ENCODE measurements at places on chromosomes 3 and 15.

GRCh38 chr15:39587731-39588530, 7.1 kb downstream of the THBS1 start:
- DNase-seq: no peak

DNA sequence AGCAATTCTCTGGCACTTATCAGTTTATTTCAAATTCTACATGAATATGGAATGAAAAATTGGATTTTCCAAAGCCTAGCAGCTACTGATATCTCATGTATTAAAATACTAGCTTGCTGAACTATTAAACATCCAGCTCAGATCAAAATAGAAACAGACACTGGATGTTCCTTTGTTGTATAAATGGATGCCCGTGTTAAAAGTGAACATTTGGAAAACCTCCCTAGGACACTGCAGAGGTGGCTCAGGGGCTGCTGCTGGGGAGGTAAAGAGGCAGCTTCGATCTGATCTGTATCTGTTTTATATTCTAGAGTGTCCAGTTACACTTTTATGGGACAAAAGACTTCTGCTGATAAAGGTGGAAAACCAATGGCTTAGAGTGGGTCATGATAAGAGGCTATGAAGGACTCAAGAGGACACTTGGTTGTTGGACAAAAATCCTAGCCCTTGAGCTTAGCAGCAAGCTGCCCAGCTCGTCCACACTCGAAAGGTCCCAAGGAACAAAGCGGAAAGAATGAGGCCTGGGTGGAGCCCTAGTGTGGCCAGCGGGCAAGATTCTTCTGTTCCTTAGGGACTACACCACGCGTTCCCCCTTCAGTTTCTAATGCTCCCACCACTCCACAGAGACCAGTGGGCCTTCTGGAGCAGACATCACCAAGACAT, 9.9 kb downstream of the MESD start:
- no peak for DNase-seq

- peak; percentile 33 for DNase-seq
Observed at GRCh38 chr15:74604983-74605794, 10.4 kb upstream of the CLK3 start.

DNA sequence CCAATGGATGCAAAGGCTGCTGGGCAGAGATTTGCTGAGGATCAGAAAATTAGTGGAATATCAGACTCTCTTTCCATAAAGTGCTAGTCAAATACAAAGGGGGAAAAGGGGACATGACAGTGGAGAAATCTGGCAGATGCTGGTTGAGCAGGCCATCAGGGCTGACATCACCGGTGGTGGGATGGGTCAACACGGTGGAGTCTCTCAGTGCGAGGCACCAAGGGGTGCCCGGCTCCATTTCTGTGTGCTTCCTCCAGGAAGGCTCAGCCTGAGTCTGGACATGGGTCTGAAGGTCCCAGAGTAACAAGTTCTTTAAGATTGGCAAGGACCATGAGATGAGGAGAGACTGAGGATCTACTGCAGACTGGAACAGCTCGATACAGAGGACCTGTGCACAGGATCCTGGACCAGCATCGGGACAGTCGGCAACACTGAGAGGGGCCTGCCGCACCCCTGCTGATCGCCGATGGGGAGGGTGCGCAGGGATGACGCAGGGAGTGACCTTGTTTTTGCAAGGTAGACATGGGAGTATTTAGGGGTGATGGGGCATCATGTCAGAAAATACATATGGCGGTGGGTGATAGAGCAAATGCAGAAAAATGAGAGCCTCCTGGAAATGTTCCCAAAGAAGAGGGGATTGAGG, 92.7 kb downstream of the SEC22A start:
- DNase-seq: no peak

GRCh38 chr15:68778876-68779275, 41.8 kb downstream of the ANP32A start:
- DNase-seq: no peak

DNA sequence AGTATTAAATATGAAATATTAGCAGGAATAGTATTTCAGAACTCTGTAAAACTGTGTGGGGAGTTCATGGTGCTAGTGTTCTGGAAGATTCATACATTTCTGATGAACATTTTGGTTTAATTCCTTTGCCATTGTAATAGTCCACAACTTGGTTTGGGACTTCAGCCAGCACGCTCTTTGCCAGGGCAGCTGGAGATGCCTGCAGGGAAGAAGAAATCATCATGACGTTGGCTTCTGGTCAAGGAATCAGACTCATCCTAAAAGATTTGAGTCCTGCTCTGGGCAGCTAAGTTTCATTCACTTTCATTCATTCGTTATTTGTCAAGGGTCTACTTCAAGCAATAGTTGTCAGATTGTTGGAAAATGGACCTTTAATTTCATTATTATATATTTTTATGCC, 32.4 kb upstream of the MRPL3 start:
- DNase-seq: no peak

DNA sequence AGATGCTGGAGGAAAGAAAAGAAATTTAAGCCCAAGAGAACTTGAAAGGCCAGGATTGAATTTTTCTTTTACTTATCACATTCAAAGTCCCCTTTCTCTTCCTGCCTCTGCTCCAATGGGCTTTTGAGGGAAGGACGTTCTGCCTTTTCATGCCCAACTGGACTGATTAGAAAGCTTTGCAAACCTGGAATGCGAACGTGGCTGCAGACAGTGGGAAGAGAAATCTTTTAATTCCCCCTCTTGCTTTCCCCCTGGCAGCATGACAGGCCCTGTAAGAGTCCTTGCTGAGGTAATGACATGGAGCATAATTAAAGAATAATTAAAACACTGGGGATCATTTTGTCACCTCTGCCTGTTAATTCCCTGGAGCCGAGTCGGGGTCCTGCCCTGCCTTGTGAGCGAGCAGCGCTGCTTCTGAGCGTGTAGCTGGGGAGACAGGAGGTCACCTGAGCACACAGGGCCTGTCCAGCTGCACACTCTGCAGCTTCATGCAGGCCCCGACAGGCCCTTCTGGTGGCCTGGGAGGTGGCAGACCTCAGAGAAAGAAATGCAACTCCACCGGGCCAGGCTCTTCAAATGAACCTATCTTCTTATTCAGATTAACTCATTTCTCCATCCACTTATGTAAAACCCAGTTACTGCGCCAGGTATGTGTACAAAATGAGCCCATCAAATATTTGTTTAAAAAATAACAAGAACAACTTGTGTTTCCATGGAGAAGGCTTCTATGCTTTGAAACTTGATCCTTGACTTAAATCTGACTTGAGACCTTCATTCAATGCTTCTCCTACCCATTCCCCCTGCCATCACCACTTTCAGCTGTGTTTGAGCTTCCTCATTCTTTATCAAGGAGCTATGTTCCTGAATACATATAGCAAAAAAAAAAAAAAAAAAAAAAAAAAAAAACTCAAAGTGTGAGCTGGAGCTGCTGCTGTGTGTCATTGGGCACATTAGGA, 628.2 kb upstream of the CFAP20DC start:
- no peak for DNase-seq

DNA sequence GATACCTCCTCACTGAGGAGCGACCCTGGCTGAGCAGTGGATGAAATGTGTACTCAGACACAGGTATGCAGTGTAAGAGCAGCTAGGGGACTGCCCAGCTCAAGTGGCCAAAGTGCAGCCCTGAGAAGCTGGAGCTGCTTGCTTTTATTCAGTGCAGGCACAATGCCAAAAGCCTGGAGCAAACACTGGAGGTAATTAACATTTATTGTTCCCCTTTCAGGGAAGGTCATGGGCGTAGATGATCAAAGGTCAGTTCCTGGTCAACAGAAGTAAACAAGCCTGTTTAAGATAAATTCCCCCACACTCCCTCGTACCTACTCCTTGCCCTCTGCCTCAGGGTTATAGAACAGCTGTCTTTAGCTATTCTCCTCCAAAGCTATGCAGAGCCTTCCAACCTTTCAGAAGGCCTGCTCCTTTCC, 17.5 kb downstream of the PLA2G4F start:
- DNase-seq: no peak

- no peak for DNase-seq
Observed at GRCh38 chr3:181690769-181691168, 21.0 kb upstream of the SOX2 start.

- no peak for DNase-seq
Observed at GRCh38 chr15:48440084-48440483, 108.9 kb downstream of the DUT start.

GRCh38 chr15:69934607-69935006, 163.1 kb downstream of the TLE3 start:
- no peak for DNase-seq

GRCh38 chr15:67267440-67267839, 12.9 kb downstream of the IQCH start:
- no peak for DNase-seq

- DNase-seq: no peak
Observed at GRCh38 chr3:84965141-84965540, 6.4 kb downstream of the CADM2 start.

- peak; percentile 36 for DNase-seq
Observed at GRCh38 chr3:165788531-165788930, 48.7 kb downstream of the BCHE start.

- no peak for DNase-seq
Observed at GRCh38 chr3:21138085-21138484, 612.9 kb downstream of the ZNF385D start.

DNA sequence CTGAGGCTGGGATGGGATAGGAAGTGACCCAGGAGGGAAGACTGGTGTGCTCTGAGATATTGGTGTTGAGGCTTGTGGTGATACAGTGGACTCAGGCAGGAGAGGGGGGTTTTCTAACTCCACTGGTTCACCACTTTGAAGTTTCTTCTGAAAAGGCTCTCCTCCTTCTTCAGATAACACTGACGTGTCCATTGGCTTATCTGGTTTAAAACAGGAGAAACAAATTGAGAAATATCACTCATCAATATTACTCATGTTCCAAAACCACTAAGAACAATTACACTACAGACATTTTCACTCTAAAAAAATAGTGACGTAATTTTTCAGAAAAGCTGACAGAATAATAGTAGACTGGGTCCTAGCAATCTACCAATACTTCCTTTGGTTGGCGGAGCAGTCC, 23.1 kb downstream of the TP53BP1 start:
- DNase-seq: no peak
